ENCODE measurements at places on chromosomes 2 and 18.

- no peak for DNase-seq
Observed at GRCh38 chr2:215831296-215831913, 181.9 kb downstream of the MREG start.

- DNase-seq: no peak
Observed at GRCh38 chr2:5227062-5227699, 465.0 kb upstream of the SOX11 start.

- DNase-seq: no peak
Observed at GRCh38 chr18:79796531-79797405, 970 bp upstream of the KCNG2 start.

- no peak for DNase-seq
Observed at GRCh38 chr2:7685342-7686015, 768.3 kb downstream of the RNF144A start.

- no peak for DNase-seq
Observed at GRCh38 chr2:109367683-109368082, 238.7 kb downstream of the SH3RF3 start.

- DNase-seq: no peak
Observed at GRCh38 chr18:10239103-10239502, 215.3 kb upstream of the APCDD1 start.

Data from stimulated activated CD8-positive, alpha-beta memory T cell treated with anti-CD3 and anti-CD28 coated beads, Interleukin-2, amount 100 ng/mL, for 1 hour (primary cell).